ENCODE measurements at places on chromosomes 13 and 19.

- DNase-seq = no peak
These were observed 20.3 kb downstream of the FLT1 start for GRCh38 chr13:28474491-28475134.

DNA sequence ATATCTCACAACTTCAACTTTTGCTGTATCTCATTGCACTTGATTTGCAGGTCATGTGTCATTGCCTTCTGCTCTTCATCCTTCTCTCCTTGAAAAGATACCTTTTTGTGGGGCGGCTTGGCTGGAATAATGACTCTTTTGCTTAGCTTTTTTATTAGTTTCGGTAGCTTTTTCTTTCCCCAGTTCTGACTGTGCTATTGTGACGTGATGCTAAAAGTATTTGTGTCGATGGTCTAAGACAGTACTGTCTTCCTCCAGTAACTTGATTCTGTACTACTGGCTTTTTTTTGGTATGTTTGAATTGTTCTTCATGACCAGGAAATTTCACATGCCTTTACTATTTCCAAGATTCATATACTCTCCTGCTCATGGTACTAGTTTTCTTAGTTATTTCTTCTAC, 63.1 kb downstream of the SLITRK1 start:
- no peak for DNase-seq

GRCh38 chr19:56347163-56347778, 32.6 kb upstream of the ZSCAN5A start:
- DNase-seq = no peak

- DNase-seq = no peak
These were observed 2.0 kb downstream of the ZNF57 start for GRCh38 chr19:2902590-2903218.

DNA sequence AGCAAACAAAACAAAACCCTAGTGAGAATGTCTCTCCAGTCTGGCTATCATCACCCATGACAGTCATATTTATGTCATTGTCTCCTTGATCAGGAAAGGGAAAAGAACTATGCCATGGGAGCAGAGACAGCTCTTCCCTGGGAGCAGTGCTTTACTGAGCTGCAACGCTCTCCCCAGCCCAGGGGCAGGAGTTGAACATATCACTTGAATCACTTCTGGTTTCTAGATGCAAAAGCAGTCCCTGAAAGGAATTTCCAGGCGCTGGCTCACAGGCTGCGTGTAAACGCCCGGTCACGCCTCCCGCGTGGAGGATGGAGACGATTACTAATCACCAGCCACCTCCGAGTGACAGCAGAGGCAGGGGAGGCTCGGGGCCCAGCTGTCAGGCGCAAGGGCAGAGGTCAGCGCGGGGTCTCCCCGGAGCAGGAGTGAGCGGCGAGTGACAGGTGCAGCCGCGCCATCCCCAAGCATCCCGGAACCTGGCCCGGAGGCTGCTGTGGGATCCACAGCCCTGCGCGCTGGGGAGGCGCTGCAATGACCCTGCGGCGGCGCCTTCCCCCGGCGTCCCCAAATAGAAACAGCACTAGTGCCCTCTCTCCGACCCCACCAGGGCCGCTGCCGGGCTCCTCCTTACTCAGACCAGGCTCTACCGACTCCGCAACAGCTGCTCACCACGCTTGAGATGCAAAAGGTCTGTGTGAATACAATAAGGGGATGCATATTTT, 23.5 kb upstream of the DCLK1 start:
- DNase-seq = no peak

GRCh38 chr19:2269244-2270156, 12.5 kb downstream of the PEAK3 start:
- no peak for DNase-seq
